ENCODE measurements at places on chromosomes 6 and 20.

- DNase-seq = no peak
Observed at GRCh38 chr6:52376763-52377162, 14.8 kb downstream of the PAQR8 start.

GRCh38 chr20:16975682-16976081 is 227.5 kb downstream of the OTOR start:
- no peak for DNase-seq

DNA sequence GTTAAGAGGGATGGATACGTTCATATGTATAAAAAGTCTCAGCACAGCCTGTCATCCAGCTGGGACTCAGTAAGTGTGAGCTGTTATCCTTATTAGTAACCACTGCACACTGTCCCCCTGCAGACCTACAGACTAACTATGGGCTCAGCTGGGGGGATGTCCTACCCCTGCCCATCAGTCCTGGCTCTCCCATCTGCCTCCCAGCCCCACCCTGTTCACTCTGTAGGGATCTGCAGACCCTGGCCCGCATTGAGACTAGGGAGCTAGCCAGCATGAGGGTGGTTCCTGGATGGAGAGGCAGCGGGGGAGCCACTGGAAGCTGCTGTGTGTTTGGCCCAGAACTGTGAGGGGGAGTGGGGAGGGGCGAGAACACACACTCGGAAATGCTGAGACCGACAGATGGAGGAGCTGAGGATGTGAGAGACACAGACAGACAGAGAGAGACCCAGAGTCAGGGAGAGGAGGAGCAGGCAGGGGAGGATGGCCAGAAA is 17.1 kb downstream of the XKR7 start:
- DNase-seq = no peak

- DNase-seq = no peak
Observed at GRCh38 chr20:33917831-33918525, 75.7 kb upstream of the RALY start.

- no peak for DNase-seq
Observed at GRCh38 chr20:52800734-52801627, 171.2 kb upstream of the TSHZ2 start.

GRCh38 chr20:12928755-12929401 is 79.9 kb upstream of the SPTLC3 start:
- DNase-seq = no peak

DNA sequence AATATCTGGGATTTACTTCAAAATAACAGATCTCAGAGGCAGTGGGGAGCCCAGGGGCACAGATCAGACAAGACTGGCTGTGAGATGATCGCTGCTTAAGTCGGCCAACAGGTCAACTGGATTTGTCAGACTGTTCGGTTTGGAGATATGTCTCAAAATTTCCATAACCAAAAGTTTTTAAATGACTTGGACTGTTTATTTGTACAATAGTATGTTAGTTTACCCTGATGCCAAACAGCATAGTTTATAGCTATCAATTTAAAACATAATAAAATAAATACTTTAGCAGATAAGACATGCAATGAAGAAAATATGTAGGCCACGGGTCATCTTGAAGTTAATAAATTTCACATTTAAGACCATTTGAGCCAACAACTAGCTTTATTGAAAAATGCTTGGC is 126.7 kb downstream of the IRF4 start:
- no peak for DNase-seq

GRCh38 chr6:15384901-15385300 is 139.0 kb downstream of the JARID2 start:
- no peak for DNase-seq

DNA sequence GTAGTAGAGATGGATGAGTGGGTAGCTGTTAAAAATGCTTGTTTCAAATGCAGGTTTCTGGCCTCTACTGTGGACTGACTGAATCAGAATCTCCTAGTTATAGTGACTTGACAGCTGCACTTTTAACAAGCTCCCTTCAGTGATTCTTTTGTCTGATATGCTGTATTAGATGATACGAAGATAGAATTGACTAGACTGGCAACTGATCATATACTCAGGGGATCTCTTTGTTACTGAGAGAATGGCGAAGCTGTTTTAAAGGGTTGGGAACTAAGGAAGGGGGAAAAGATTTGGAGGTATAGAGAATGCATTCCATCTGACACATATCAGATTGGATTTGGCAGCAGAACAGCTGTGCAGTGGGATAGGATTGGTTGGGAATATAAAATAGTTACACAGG is 7.0 kb downstream of the ENPP4 start:
- DNase-seq = no peak

DNA sequence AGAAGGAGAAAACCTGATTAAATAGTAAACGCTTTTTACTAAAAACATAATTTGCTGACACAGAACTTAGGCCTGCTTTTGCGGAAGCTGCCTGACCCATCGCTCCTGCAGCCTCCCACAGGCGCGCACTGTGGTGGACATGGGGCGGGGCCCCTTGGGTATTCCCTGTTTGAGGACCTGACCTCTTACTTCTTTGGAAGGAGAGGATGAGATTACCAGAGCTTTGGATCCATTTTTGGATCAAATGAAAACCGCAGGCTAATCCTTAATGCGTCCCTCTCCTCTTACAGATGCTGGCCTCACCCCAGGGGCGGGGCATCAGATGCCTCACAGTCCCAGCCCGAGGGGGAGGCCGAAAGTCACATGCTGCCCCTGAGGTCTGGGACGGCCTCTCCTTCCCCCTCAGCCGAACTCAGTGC is 151.0 kb downstream of the SCML4 start:
- DNase-seq = no peak

GRCh38 chr6:156701966-156702365 is 75.2 kb upstream of the ARID1B start:
- no peak for DNase-seq

DNA sequence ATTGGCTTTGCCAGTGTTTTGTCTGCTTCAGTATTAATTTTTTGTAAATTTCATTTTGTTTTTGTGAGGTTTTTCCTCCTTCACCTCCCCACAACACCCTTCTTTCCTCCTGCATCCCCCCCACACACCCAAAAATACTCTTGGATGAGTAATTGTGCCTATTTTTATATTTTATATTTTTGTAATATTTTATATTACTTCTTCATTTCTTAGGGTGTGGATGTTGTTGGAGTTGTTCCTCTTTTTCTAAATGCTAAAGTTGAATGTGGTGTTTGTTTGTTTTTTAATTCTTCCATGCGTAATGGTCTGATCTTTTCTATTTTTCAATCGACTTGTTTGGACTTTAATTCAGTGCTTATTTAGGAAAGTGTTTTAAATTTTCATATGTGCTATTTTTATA is 420.5 kb upstream of the SOX4 start:
- no peak for DNase-seq

DNA sequence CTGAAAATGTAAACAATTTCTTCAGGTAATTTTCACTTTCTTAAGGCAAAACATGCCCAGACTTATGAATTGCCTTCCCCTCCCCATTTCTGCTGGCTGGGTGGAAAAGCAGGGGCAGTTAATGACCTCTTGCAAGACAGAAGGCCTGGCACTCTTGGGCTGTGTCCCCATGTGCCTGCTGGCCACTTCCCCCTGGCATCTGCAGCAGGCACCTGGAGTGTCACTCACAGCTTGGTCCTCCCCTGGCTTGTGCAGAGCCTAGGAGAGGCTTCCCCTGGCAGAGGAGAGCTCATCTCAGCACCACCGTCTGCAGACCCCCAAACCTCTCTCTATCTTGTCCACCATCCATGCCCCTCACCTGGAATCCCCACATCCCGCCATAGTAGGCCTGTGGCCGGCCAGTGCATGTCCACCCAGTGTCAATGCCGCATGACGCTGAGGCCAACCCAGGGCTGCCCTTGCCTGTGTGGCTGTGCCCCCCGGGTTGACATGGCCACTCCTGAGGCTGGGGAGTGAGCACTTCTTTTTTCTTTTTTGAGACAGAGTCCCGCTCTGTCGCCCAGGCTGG is 83.5 kb upstream of the SLC22A23 start:
- DNase-seq = no peak

- DNase-seq = no peak
Observed at GRCh38 chr20:33404281-33404680, 3.0 kb upstream of the CDK5RAP1 start.

GRCh38 chr6:125931733-125932450 is 24.7 kb upstream of the HINT3 start:
- no peak for DNase-seq

- no peak for DNase-seq
Observed at GRCh38 chr20:4549711-4550259, 171.9 kb upstream of the PRND start.

- no peak for DNase-seq
Observed at GRCh38 chr6:31794866-31795615, 511 bp downstream of the VARS1 start.

DNA sequence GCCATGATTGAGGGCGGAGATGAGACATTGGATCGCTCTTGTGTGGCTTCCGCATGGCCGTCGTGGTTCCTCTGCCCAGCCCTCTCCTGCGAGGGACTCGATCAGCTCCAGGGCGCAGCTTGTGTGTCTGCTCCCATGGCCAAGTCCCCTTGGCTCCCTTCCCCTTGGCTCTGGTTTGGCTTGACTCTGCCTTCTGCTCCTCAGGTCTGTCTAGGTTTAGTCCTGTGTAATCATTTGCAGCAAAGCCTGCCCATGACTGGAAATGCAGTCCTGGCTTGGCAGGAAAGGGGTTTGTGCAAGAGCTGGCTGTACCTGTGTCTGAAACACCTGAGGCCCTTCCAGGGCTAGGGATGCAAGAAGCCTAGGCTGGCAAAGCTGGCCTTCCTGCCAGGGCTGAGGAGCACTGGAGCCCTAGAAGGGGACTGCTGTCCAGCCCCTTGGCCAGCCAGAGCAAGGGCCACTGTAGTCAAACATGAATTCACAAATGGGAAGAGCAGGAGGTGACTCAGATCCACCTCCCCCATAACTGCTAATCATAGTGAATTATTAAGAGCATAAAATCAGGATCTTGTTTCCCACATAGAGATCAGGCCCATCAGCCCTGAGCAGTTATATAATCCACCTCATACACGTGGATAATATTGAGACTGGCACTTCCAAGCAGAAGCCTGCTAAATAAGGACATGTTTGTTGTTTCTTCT is 196.8 kb downstream of the FARS2 start:
- DNase-seq = no peak

DNA sequence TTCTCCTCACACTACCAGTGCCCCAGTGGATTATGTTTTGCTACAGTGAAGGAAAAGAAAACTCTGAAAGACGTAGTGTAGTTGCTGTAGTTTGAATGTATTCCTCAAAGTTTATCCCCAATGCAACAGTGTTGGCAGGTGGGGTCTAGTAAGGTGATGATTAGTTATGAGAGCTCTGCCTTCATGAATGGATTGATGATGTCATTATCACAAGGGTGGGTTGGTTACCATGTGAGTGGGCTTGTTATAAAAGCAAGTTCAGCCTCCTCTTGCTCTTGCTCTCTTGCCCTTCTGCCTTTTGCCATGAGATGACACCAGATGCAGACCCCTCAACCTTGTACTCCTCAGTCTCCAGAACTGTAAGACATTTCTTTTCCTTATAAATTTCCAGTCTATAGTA is 244.7 kb upstream of the RSPO3 start:
- DNase-seq = no peak

DNA sequence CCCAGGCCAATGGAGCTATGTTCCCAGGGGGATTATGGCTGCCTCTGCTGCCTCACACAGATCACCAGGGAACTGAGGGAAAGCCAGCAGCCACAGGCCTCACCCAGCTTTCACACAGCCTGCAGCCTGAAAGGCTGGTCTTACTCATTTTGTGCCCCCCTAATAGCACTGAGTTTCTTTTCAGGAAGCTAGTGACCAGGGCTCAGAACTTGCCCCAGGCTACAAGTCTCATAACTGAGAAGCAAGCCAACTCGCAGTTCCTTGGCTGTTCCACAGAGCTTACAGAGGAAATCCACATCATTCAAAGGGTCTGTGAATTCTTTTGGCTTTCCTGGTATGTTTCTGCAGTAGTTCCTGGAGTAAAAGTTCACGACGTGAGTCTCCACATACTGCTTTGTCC is 524.8 kb upstream of the GJE1 start:
- no peak for DNase-seq

GRCh38 chr6:30513451-30513850 is 24.1 kb downstream of the HLA-E start:
- no peak for DNase-seq
